ENCODE measurements at places on chromosomes 3 and 15. TPM values are rescaled to one million over a fixed set of nuclear protein-coding genes. Genes with fewer than 3 reads are reported as not detected.

CSPG5 gene
- 0.33 TPM for polyA plus RNA-seq

OSBPL10 gene
- 3.1 TPM for polyA plus RNA-seq

B3GNT5 gene
- 12.5 TPM for polyA plus RNA-seq

ELL3 gene
- 7.9 TPM for polyA plus RNA-seq

DNAH1 gene
- 0.88 TPM for polyA plus RNA-seq

IQCF5 gene
- polyA plus RNA-seq, result not detected

HGD gene
- 1.2 TPM for polyA plus RNA-seq

CCR8 gene
- not detected for polyA plus RNA-seq

LRTM1 gene
- polyA plus RNA-seq, result not detected

AHSG gene
- polyA plus RNA-seq, result 0.13 TPM

NLGN1 gene
- 1.7 TPM for polyA plus RNA-seq

COLQ gene
- polyA plus RNA-seq, result 16.6 TPM

HYAL1 gene
- polyA plus RNA-seq, result 1.6 TPM

NRG4 gene
- polyA plus RNA-seq, result not detected

TTLL3 gene
- polyA plus RNA-seq, result 12.3 TPM

OCA2 gene
- polyA plus RNA-seq, result 1.6 TPM

OXTR gene
- not detected for polyA plus RNA-seq

P2RY14 gene
- polyA plus RNA-seq, result 1.8 TPM

AMIGO3 gene
- polyA plus RNA-seq, result 1.1 TPM

GOLGA6D gene
- 0.08 TPM for polyA plus RNA-seq

CMTM7 gene
- 2.0 TPM for polyA plus RNA-seq

CCR9 gene
- polyA plus RNA-seq, result not detected

GOLGA8R gene
- 2.1 TPM for polyA plus RNA-seq

MAP1A gene
- polyA plus RNA-seq, result 5.5 TPM

CCDC51 gene
- polyA plus RNA-seq, result 9.5 TPM

TLNRD1 gene
- 1.6 TPM for polyA plus RNA-seq

ROBO2 gene
- 0.13 TPM for polyA plus RNA-seq

All from aorta (tissue), 5 donors.